ENCODE measurements at places on chromosomes 1 and 21. TPM values are rescaled to one million over a fixed set of nuclear protein-coding genes. Genes with fewer than 3 reads are reported as not detected.

- no peaks in the 10 kb centered on the region for H3K4me1 ChIP-seq
- no peak overlapping the region for H3K4me3 ChIP-seq
- no peak overlapping the region for H3K27ac ChIP-seq
- DNase-seq: no peak
- no peaks in the 10 kb centered on the region for H3K36me3 ChIP-seq
These were observed 93.7 kb upstream of the DPH5 start for GRCh38 chr1:101119289-101119688.

DNA sequence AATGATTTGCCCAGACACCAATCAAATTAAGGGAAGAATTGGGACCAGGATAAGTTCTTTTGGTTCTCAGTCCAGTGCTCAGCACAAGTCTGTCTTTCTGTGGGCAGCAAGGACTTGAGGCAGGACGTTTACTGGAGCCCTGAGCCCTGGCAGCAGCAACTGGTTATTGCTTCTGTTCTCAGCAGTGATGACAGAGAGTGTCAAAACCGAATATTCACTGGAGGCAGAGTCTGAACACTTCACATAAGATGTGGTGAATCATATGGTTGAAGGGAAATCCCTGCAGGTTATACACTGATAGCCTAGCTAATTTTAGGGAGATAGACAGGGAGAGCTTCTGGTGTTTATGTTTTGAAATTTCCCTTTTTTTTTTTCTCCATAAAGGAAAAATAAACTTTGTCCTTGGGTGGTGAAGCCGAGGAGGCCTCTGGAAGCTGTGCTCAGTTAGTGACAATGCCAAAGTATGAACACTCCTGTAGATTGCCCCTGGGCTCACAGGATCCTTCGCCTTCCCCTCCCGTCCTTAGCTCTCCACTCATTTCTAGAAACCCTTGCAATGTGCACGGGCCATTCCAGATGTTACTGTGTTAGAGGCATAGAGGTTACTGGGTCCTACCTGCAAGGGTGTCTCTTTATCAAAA is 26.3 kb upstream of the TSPAN2 start:
- DNase-seq: no peak
- H3K4me1 ChIP-seq: no peaks in the 10 kb centered on the region
- no peaks in the 10 kb centered on the region for H3K27me3 ChIP-seq
- no peaks in the 10 kb centered on the region for H3K36me3 ChIP-seq

GRCh38 chr1:179043907-179044306 is 18.2 kb downstream of the FAM20B start:
- no peaks in the 10 kb centered on the region for H3K4me1 ChIP-seq
- DNase-seq: no peak
- no peak overlapping the region for H3K27ac ChIP-seq
- no peaks in the 10 kb centered on the region for H3K36me3 ChIP-seq
- no peak overlapping the region for H3K4me3 ChIP-seq
- no peaks in the 10 kb centered on the region for H3K27me3 ChIP-seq

DNA sequence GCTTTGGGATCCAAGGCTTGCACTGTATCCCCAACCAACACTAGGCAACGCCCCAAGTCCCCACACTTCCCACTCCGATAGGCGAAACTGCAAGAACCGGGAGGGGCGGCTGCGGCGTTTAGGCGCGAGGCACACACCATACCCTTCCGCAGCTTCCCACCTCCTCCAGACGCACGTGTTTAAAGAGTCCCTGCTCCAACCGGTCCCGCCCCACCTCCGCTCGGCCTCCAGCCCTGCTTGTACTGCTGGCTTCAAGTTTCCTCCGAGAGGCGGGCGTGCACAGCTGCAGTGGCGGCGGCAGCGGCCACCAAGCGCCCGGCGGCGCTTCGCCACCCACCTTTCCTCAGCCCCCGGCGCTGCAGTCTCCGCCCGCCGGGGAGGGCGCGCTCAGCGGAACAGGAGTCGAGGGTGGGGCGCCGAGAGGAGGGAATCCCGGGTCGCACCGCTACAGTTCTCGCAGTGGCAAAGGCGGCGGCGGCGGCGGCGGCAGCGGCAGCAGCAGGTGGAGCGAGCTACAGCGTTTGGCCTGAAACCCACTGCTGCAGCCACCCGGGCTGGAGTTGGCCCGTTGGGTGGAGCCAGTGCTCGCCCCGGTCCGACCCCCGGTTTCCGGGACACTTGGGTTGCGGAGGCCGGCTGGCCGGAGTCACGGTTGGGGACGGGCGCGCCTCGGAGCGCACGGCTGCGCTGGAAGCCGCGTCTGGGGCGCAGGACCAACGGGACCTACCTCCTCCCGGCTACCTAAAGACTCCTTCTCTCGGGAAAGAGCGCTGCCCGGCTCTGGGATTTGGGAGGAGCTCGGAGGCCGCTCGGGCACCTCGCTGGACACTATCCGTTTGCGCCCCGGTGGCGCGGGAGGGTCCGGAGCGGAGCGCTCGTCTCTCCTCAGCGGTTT is at the start of gene CNIH3:
TSS of gene CNIH3 (plus strand) at position 457 of the 895 bp plus-strand sequence. CDS start 858 bp downstream, outside the sequence.
- H3K27me3 ChIP-seq: no peaks in the 10 kb centered on the region
- no peak within 1 kb of the TSS for H3K27ac ChIP-seq
- H3K36me3 ChIP-seq: no peaks in the 10 kb centered on the region
- H3K4me3 ChIP-seq: peak within 1 kb of the TSS; percentile 18
- no peak for DNase-seq
- H3K4me1 ChIP-seq: no peaks in the 10 kb centered on the region

GRCh38 chr21:46323227-46323709 is 402 bp downstream of the C21orf58 start:
- no peak for DNase-seq
- H3K4me3 ChIP-seq: peak overlapping the region; percentile 88
- peaks cover 3% of the 10 kb centered on the region for H3K4me1 ChIP-seq
- H3K27me3 ChIP-seq: no peaks in the 10 kb centered on the region

GRCh38 chr1:167431909-167432650 is 86.2 kb downstream of the CD247 start:
- no peak overlapping the region for H3K27ac ChIP-seq
- DNase-seq: no peak
- peaks cover 8% of the 10 kb centered on the region for H3K4me1 ChIP-seq
- H3K4me3 ChIP-seq: no peak overlapping the region
- no peaks in the 10 kb centered on the region for H3K36me3 ChIP-seq

DNA sequence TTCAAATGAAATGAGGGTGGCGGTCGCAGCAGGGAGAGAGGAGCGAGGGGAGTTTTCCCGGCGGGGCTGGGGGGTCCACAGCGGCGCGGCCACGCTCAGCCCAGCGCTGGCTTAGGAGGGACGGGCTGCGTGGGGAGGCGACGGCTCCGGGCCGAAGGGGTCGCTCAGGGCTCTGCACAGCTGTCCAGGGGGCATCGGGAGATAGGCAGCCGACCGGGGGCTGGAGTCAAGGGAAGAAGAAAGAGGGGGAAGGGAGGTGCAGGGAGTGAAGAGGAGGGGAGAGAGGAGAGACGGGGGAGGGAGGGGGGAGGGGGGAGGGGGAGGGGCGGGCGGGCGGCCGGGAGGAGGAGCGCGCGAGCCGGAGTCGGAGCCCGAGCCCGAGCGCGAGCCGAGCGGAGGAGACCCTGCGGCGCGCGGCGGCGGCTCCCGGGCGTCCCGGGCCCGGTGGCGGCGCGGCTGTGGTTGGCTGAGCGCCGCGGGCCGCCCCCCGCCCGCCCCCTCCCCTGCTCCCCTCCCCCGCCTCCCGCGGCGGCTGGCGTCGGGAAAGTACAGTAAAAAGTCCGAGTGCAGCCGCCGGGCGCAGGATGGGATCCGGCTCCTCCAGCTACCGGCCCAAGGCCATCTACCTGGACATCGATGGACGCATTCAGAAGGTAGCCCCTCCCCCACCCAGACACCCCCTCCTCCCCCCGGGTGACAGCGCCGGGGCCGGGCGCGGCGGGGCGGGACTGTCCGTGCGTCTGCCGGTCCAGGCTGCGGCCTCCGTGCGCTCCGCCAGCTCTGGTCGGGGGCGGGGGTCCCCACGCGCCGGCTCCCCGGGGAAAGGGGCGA is at the start of gene PDE9A:
TSS of gene PDE9A (plus strand) at position 391 of the 831 bp plus-strand sequence. CDS start at position 585, 194 bp downstream.
- H3K27ac ChIP-seq: peak within 1 kb of the TSS; percentile 77
- no peaks in the 10 kb centered on the region for H3K36me3 ChIP-seq
- peak within 1 kb of the TSS; percentile 55 for H3K4me3 ChIP-seq
- peaks cover 13% of the 10 kb centered on the region for H3K4me1 ChIP-seq

- peak overlapping the region; percentile 12 for H3K27ac ChIP-seq
- H3K36me3 ChIP-seq: no peaks in the 10 kb centered on the region
- H3K4me1 ChIP-seq: peaks cover 6% of the 10 kb centered on the region
- no peak for DNase-seq
- no peaks in the 10 kb centered on the region for H3K27me3 ChIP-seq
These were observed 5.0 kb downstream of the ADARB1 start for GRCh38 chr21:45079351-45079750.

TDRD5 gene
- not detected for total RNA-seq

LAPTM5 gene
- total RNA-seq: 10.3 TPM

HAO2 gene
- total RNA-seq: not detected

All from Peyer's patch (tissue), 4 donors.